H9 (cell line): ENCODE measurements at places on chromosomes 6 and 20.

DNA sequence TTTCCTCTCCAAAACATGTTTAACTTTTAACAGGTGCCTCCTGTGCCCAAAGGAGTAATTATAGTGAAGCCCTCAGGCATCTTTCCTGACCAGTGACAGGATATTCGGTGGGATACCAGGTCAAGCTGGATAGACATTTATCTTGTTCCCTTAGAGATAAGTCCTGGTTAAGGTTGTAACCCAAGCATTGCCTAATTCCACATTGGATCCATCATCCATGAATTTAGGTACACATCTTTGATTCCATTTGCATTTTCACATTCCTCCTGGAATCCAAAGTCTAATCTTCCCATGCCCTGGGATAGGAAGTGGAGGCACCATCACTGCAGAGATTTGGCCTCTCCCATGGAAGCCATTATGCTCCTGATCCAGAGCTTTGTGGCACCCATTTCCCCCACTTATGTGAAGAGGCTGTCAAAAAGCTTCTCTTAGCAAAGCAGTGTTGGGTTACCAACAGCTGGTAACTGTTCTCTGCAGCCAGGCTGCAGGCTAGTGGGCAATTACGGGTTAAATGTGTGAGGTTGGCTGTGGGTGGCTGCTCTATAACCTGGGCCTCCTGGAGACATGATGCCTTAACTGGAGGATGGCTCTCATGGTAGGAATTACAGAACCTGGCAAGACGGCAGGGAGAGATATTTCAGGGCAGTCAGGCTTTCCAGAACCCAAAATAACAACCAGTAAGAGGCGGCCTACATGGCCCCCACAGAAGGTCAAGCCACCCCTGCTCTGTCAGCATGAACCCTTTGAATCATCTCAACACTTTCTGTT is 96.9 kb upstream of the VGLL2 start:
- no peak for DNase-seq

DNA sequence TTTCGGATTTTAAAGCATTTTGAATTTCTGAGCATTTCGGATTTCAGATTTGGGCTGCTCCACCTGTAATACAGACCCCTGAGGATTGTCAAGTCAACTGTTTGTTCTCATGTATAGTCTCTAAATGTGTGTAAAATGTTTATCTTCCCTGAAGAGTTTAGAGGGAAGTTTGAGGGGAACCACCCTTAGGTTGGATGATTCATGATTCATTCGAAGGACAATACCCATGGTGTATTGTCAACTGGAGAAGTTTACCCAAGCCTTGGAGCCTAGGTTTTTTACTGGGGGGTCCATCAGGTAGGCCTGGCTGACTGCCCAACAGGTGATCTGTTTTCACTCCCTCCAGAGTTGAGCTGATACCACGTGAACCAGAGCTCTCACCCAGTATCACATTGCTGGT is 18.9 kb downstream of the GSTA4 start:
- DNase-seq = no peak

DNA sequence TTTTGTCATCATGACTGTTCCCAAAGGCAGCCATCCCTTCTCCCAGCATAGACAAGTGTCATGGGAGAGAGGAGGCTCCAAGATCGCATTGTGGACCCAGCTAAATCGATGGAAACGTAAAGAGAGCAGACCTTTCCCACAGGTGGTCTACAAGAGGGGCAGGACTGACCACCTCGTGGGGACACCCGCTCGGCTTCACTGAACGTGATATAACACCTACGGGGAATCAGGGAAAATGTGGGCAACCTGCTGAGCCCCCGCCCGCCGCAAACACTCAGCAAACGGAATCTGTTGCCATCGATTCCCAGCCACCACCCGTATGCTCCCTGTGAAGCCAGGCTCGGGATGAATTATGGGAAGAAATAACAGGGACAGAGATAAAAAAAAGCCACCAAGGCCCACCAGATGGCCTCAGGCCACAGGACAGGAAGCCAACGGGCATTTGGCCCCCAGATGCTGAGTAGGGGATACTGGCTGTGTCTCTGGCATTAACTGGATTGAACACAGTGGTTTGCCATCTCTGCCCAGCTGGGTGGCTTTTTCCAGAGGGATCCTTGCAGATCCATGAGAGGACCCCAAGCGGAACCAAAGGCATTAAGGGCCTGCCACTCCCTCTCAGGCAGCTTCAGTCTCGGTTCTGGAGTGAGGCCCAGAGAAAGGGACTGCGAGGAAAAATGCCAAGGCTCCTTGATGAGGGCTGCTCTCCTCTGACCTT is 44.4 kb downstream of the BMP7 start:
- DNase-seq = no peak

- DNase-seq = no peak
Observed at GRCh38 chr20:25054096-25054820, 3.7 kb downstream of the ACSS1 start.

DNA sequence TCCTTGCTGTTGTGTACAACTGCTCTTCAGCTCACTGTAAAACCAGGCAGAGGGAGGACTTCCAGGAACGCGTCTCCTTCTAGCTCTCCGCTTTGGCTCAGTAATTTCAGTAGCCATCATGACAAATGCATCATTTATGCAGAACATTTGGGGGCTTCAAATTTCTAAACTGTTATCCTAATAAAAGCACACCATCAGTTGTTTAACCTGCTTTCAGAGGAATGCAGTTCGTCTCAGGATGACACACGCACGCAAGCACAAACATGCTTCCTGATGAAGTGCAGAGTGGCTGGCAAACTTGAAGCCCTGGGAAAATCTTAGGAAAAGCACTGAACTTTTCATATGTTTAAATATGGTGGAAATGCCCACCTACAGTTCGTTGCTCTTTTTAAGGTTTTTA is 24.4 kb downstream of the SLC22A23 start:
- DNase-seq = no peak

DNA sequence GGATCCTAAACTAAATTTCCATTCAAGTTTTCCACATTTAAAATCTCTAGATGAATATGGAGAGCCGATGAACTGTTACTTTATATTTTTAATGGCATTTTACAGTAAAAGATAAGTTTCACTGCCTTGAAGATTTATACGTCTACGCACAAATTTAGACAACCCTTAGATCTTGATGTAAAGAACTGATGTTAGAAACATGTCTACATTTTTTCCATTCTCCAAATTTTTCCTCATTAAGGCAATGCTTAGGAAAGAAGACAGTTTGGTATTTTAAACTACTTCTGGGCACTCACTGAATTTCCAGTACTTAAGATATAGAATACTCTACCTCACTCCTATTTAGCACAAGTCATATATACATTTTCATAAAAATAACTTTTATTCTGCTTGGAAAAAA is 45.4 kb downstream of the ME1 start:
- DNase-seq = no peak

DNA sequence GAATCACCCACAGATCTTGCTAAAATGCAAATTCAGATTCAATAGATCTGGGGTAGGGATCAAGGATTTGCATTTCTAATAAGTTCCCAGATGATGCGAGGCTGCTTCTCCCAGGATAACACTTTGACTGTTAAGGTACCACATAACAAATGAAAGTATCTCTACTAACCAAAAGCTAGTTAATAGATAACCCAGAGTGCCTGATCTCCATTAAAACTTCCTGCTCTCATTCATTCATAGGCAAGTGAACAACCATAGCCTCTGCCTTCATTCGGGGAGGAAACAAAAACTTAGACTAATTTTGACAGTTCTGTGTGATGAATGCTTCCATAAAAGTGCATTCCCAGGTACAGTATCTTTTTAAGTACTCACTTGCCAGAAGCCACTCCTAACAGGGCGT is 265.6 kb upstream of the BTBD3 start:
- DNase-seq = no peak

DNA sequence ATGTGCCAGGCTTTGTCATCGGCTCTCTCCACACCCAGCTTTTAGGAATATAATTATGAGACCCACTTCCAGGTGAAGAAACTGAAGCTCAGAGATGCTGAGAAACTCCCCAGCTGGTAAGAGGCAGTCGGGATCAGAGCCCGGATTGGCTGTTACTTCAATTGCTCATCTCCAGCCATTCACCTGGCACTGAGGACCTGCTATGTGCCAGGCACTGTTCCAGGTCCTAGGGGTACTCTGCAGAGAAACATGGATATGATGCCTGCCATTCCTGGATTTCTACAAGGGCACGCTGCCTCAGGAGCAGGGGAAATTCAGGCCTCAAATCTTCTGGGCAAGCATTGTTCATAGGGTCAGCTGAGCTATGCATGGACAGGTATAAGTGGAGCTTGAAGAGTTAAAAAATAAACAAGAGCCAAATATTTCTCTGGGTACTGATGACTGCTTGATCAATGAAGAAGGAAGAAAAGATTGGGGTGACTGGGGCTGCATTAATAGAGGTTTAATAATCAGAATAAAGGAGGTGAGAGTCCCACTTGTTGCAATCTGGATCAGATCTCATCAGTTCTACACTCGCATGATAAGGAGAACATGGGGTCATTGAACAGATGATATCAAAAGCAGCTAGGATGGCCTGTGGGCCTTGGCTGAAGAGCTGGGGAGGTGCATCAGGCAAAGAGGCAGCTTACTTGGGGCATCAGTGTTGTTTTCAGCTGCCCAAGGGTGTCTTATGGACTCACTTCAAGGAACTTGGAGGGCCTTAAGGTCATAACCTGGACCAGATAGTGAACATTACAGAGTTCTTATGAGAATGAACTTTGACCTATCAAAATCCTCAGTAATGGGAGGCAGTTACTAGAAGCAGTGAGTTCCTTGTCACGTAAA is 80.9 kb upstream of the TOX2 start:
- no peak for DNase-seq

GRCh38 chr6:114747995-114748625 is 405.3 kb upstream of the HS3ST5 start:
- DNase-seq = no peak

DNA sequence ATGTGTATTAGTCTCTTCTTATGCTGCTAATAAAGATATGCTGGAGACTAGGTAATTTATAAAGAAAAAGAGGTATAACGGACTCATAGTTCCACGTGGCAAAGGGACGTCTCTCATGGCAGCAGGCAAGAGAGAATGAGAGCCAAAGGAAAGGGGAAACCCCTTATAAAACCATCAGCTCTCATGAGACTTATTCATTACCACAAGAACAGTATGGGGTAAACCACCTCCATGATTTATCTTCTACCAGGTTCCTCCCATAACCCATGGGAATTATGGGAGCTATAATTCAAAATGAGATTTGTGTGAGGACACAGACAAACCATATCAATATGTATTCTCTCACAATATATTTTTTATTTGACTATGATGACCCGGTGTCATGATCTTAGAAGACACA is 109.1 kb downstream of the UTRN start:
- DNase-seq = no peak
